Stimulated activated CD8-positive, alpha-beta memory T cell treated with anti-CD3 and anti-CD28 coated beads, Interleukin-7, amount 100 ng/mL, for 48 hours (primary cell): ENCODE measurements at places on chromosomes 12 and 14.

DNA sequence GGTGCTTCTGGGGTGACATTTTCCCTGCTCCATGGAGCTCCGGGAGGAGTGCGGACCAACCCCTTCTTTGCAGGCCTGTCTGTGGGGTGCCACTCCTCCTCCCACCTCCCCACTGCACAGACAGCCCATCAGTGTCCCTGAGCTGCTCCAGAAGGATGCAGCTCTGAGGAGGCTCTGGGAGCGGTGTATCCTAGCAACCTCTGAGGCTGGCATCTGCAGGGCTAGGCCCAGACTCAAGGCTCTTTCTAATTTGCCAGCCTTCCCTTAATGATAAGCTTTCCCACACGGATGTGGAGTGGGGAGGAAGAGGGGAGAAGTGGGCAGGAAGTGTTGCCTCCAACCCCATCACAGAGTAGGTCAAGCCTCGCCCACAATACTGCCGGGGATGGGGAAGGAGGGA is 59.7 kb downstream of the CALM1 start:
- no peak for DNase-seq

DNA sequence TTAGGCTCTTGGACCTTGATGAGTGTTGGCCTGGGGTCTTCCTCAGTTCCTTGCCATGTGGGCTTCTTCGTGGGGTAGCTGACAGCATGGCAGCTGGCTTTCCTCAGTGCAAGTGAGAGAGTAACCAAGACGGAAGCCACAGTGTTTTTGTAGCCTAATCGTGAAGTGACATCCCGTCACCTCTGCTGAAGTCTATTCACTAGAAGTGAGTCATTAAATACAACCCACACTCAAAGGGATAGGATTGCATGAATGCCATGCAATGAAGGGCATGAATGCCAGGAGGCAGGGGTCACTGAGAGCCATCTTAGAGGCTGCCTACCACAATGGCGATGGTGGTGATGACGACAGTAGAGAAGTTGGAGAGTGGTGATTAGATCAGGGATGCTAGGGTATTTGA is 13.5 kb upstream of the ASIC1 start:
- no peak for DNase-seq

DNA sequence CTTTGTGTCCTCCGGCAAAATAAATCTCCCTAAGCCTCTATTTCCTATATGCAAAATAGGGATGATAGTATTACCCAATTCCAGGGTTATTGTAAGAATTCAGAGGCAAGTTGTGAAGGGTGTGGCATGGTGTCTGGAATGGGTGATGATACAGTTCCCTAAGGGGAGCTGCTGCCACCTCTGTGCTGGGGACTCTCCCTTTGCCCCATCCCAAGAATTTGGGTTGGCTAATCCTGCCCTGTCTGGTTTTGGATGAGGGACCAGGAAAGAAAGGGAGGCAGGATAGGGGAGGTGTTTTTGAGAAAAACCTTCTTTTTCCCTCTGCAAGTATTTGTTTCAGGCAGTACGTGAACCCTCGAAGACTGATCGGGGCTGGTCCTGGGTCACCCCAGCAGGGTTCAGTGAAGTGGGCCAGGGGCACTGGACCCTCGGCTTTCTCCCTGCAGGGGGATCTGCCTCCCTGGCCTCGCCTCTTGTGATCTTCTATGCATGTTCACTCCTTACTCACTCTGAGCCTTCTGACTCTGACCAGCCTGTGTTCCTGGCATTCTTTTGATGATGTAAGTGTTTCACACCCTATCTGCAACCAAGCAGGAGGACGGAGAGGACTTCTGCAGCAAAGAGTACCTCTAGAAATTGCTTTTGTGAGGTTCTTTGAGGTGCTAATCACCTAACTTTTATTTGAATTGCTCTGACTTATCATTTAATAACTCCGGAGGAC is 60.8 kb downstream of the RASSF3 start:
- no peak for DNase-seq

- no peak for DNase-seq
These were observed 990.2 kb upstream of the ATXN7L3B start for GRCh38 chr12:73547421-73547820.

GRCh38 chr12:72241552-72241951 is 30.6 kb upstream of the TRHDE start:
- no peak for DNase-seq

DNA sequence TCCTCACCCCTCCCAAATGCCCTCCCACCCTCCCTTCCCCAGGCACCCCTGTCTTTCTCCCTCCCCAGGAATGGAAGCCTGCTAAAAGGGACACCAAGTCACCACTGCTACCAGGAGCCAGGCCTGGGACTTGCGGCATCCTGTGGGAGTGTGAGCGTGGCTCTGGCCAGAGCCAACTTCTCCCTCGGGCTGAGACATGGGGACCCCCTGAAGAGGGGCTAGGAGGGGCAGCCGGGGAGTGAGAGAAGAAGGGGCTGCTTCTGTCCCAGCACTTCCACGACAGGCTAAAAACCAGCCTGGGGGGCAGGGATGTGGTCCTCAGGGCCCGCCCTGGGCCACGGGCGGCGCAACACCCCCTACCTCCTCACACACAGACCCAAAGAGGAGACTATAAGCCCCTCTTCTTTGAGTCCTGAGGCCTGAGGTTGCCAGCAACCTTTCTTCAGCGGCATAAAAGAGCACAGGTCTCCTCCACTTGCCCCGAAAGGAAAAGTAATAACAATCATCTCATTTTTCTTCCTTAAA is 278.9 kb downstream of the DPF3 start:
- DNase-seq = no peak

GRCh38 chr14:23564181-23564812 is 3.3 kb downstream of the AP1G2 start:
- no peak for DNase-seq

DNA sequence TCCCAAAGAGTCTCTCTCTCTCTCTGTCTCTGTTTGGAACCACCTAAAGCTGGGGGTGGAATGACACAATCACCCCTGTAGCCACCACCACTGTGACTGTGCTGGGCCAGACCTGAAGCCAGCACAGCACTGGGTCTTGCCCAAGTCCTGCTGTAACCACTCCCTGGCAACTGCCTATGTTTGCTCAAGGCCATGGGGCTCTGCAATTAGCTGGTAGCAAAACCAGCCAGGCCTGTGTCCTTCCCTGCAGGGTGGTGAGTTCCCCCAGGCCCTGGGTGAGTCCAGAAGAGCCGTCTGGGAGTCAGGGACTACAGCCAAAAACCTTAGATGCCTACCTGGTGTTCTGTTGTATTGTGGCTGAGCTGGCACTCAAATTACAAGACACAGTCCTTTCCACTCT is 50.8 kb downstream of the DGLUCY start:
- no peak for DNase-seq

- peak; percentile 29 for DNase-seq
These were observed 124.0 kb downstream of the PDE3A start for GRCh38 chr12:20492251-20492760.

DNA sequence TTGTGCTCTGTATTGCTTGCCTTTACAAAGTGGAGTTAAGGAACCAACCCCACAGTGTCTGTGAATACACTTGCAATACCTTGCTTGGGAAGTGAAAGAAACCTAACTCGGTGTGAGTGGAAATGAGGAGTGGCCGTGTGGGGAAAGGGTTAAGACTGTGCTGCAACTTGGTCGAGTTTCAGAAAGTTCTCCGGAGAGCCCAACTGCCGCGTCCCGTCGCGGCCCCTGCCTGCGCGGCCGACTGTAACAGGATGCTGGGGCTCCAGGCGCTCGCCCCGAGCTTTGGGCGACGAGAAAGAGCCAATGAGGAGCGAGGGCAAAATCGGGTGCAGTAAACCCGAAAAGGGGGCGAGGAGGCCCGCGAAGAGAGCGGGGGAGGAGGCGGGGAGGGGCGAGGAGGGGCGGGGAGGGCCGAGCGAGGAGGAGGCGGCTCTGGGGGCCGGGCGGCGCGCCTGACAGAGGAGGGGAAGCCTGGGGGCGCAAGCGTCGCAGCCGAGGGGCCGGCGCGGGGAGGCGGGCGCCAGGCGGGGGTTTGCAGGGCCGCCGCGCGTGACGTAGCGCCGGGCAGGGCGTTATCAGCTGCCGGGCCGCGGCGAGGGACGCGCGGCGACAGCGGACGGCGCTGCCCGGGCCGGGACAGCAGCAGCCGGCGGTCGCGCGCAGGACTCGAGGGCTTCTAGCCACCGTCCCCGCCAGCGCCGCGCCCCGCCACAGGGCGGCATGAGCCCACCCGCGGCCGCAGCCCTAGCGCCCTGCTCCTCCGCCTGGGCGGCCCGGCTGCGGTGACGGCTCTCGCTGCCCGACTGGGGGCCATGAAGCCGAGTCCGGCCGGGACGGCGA is at the start of gene DACT1:
TSS of gene DACT1 (plus strand) at position 572 of the 840 bp plus-strand sequence. CDS start at position 813, 241 bp downstream.
- DNase-seq = no peak

DNA sequence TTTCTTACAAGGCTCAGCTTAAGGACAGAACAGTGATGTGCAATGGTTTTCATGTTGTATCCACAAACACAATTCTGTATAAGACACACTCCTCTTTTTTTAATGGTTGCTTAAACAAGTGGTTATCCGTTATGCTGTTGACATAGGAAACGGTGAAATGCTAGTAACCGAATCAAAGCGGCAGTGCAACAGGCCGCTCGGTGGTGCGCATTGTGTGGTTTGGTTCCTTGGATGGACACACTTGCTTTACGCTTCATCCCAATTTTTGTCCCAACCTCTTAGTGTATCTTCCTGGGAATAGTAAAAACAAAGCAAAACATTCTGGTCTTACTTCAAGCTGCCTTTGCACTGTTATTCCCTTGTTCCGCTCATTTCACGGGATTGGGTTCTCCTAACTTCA is 650 bp upstream of the PTGER2 start:
- DNase-seq = no peak

- DNase-seq = no peak
These were observed 20.4 kb downstream of the EIF2B2 start for GRCh38 chr14:75023108-75023507.

DNA sequence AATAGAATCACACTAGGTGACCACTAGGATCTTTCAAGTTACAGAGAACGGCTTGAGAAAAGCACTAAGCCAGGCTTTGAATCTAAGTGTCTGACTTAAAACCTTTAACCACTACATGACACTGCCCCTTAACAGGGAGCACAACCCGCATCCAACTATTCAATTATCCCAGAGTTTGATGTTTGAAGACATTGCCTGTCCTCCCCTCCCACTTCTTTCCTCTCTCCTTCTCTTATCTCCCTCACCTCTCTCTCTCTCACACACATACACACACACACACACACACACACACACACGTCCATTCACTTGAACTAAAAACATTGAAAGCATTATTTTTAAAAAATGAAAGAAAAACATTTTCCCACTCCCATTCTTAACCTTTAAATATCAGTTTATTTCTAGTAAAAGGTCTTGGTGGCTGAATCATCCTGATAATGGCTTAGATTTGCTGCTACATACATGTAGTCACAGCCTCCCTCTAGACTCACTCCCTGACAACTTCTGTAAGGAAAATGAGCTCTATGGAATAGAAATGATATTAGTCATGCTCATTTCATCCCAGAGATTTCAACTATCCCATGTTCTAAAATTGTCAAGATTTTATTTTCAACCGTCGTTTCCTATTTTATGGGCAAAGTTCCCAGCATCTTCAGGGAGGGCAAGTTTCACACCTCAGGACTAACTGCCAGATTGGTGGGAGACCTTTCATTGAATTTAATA is 53.5 kb upstream of the RAP1B start:
- DNase-seq = no peak

- DNase-seq = no peak
These were observed 57.6 kb downstream of the MDM2 start for GRCh38 chr12:68865399-68866164.

- no peak for DNase-seq
These were observed 15.0 kb upstream of the AKAP5 start for GRCh38 chr14:64450255-64450654.

DNA sequence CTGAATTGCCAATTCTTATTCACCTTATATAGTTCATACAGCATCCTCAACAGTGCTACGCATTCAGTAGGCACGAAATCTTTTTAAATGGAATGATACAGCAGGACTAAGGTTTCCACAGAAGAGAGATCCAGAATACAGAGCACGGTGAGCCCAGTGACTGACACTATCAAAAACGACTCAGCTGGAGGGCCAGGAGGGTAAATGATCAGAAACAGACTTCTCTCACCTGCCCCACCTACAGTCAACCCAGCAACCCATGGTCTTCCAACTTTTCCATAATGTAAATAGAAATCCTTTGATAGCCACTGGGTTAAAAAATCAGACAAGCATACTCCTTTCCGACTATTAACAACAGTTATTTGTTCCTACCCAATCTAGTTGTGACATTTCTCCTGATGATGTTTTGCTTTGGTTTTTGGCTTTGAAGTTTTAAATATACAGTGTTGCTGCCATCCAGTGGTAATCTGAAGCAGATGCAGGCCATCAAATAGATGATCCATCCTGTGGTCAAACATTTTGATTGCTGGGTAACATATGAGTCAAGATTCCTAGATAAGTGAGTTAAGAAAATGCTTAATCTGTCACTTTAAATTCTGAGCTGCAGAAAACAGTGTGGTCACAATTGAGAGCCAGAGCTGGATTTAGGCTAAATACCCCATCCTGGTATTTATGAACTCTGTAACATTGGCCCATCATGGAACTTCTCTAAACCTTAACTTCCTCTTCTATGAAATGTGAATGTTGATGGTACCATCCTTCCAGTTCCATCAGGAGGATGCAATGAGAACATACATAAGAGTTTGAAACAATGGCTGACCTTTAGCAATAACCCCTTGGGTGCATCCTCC is 42.0 kb downstream of the GPHB5 start:
- DNase-seq = no peak

- DNase-seq = no peak
These were observed 89.8 kb downstream of the CRADD start for GRCh38 chr12:93766796-93767523.

- no peak for DNase-seq
These were observed 478.4 kb downstream of the RAD51B start for GRCh38 chr14:68297876-68298468.

DNA sequence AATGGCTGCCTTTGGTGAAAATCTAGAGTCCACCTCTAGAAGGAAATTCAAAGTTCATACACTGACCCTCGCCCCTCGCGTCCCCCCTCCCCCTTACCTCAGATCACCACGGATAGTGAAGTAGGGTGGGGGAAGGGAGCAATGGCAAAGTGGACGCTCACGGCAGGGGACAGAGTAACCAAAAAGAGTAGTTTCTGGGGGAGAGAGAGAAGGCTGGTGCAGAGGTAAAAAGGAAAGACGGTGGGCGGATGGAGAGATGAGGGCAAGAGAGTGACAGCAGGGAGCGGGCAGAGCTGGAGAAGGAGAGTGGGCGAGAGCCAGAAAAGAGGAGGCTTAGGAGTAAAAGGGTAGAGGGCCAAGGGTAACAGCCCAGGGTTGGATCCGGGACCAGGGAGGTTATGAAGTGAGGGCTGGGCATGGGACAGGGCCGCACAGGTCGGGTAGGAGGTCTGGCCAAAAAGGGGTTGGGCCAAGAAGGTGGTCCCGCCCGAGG is 423 bp downstream of the ALDH6A1 start:
- DNase-seq = no peak

DNA sequence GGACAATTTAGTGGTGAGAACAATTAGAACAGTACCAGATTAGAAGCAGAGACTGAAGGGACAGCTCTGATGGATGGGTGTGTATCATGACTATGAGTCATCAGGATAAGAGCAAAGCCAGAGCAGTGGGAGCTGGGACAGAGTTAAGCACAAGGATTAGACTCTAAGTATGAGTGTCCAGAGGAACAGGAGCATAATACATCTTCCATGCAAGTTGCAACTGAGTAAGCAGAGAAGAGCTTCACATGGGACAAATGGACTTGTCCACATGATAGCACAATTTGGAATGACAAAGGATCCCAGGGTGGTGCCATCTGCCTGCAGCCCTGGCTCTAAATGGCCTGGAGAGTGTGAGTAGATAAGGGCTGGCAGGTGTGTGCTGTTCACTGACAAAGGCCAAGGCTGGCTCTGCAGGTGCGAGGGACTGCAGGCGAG is 226.4 kb upstream of the CAND1 start:
- DNase-seq = no peak
